Left ventricle myocardium superior (tissue), 1 donor: ENCODE measurements at places on chromosomes 3 and 15.

GRCh38 chr15:71562251-71562650 is 248.1 kb upstream of the NR2E3 start:
- no peak for DNase-seq

- no peak for DNase-seq
Measured at GRCh38 chr15:87080547-87080946, 1000.9 kb downstream of the AGBL1 start.

DNA sequence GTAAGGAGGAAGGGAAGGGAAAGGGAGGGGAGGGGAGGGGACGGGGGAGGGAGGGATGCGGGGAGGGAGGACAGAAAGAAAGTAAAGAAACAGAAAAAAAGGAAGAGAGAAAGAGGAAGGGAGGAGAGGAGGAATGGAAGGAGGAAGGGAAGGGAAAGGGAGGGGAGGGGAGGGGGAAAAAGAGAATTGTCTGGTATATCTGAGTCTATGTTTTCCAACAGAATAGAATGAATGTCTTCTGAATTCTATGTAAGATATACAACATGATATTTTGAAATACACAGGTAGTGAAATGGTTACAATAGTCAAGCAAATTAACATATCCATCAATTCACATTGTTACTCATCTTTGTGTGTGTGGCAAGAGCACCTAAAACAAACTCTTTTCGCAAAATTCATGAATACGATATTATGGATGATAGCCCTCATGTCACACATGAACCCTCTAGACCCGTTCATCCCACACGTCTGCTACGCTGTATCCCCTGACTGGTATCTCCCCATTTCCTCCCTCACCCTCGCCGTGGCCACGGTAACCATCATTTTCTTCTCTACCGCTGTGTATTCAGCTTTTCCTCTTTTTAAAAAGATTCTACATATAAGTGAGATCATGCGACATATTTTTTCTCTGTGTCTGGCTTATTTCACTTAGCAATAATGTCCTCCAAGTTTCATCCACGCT is 168.9 kb downstream of the XXYLT1 start:
- DNase-seq = no peak

DNA sequence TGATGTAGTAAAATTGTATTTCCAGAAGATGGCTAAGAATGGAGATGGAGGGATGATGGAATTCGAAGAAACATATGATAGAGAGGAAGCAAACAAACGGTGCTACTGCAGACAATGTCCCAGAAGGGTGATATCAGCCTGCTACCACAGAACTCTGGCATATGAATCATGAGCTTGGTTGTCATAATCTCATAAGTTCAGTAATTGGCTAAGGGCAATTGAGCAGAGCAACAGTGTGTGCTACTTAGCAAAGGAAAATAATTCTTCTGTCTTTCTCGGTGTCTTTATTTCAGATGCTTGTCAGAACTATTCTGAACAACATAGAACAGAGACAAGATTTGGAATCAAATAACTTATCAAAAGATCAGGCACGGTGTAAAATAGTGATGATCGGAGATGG is 407.3 kb downstream of the GBE1 start:
- DNase-seq = no peak

DNA sequence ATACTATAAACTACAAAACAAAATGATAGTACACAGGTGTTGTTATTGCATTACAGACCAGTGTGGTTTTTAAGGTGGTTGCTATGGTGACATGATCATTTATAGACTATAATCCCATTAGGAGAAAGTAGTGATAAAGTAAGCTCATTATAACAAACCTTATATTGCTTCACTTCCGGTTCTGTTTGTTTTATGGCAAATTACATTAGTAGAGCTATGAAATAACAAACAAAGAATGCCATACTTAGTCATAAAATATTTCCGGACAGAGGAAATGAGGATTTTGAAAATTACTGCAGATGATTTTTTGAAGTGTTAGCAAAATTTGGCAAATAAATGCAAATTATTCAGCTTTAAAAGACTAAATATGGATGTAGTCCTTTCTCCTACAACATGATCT is 640.4 kb upstream of the ARPP21 start:
- no peak for DNase-seq

DNA sequence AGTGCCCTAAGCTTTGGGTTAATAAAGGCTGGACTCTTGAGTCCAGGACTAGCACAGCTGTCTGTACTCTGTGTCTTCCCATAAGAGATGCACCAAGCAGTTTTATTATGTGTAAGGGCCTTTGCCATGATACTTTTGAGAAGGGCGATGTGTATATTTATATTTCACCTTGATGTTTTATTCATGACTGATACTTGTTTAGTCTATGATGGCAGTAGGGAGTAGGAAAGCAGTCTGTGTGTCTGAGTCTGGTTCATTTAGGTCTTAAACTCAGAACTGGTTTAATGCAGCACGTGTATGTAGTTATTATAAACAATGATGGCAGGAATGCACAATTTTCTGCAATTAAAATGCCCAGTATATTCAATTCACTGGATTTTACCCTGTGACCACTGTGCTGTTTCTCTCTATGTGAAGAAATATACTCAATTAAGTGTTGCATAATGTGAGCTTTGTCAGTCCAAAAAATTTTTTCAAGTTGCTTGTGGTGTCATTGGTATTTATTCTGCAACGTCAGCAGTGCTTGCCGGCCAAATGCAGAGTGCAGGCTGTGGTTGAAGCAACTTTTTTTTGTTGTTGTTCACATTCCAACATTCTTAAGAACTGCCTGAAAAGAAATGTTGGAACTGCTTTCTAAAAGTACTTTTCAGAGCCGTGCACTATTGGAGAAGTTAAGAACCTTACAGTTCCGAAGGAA is 423.7 kb upstream of the SEMA6D start:
- DNase-seq = peak; percentile 78

DNA sequence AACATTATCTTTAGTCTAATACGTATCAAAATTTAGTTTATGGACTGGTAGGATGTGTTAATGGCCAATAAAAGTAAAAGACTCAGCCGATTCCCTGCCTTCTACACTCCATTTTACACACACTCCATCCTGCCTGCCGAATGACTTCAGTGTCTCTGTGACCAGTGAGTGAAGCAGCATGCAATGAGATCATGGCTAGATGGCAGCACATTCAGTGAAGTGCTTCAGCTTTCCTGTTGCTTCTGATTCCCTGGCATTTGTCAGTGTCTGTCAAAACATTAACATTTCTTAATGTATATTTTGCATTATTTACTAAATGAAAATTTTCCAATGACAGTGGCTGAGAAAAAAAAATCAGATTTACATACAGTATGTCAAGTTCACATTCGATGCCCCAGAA is 412.0 kb downstream of the FHIT start:
- DNase-seq = no peak

DNA sequence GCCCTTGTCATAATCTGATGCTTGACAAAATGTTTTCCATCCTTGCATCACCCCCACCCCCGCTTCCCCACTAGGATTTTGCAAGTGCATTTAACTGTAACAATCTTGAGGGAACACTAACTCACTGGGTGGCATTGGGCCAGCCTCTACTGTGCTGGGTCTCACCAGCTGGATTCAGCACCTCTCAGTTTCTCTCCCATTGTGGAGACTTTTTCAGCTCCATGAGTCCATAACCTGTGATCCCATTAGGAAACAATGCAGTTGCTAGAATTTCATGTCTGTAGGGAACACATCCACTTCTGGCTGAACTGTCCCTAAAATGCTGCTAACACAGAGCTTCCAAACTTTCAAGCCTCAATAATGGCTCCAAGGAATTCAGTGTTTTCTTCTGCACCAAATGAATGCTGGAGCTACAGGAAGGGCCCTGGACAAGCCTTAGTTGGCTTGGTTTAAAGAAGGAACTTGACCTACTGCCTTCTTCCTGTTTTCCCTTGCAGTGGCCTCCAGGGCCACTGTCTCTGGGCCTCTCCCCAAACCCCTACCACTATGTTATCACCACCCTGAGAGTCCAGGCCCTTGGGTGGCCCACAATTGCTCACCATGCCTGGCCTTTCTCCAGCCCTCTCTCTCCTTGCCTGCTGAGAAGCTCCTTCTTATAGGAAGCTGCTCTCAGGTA is 15.6 kb downstream of the CYP19A1 start:
- DNase-seq = peak; percentile 72

DNA sequence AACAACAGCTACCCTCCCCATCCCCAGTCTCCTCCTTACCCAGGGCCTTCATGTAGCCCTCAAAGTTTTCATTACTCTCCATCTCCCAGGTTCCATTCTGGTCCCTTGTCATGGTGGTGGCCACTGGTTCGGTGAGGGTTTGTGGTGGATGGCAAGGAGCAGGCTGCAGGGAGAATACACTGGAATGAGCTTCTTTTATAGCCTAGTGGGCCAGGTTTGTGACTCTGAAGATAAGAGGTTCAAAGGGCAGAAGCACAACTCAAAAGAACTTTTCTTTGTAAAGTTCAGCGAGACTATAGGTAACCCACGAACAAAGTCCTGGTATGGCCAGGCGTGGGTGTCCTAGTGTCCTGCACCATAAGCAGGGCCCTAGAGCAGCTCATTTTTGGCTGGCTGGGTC is at the start of gene RBP2:
Gene RBP2 (minus strand): TSS at position 169 of the 400 bp plus-strand sequence. CDS start 57 bp downstream, at position 112.
- DNase-seq = no peak

DNA sequence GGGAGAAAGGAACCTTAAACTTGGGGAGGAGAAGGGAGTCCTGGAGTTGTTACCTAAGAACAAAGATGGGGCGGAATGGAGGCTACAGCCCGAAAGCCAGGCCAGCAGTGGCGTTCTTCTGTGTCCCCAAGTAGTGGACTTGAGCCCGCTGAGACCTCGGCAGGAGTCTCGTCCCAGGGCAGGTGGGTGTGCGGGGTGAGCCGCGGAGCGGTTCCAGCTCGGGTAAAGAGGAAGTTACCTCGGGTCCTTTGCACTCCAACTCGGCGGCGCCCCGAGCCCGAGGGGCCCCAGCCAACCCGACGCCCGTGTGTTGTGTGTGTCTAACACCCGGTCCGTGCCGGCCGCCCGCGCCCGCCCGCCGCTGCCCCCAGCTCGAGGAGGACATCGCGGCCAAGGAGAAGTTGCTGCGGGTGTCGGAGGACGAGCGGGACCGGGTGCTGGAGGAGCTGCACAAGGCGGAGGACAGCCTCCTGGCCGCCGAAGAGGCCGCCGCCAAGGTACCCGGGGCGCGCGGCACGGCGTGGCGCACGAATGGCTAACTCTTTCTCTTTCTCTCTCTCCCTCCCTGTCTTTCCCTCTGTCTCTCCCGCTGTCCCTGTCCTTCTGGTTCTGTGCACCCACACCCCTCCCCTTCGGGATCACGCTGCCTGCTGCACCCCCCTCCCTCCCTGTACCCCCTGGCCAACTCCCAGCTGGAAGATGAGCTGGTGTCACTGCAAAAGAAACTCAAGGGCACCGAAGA is 959 bp downstream of the TPM1 start:
- DNase-seq = peak; percentile 62
